NCI-H774 (cell line): ENCODE measurements at places on chromosomes 5 and 9.

GRCh38 chr5:135645336-135646180 is 66.8 kb upstream of the CXCL14 start:
- DNase-seq, result no peak

GRCh38 chr5:129629575-129629974 is 118.3 kb upstream of the MINAR2 start:
- no peak for DNase-seq

GRCh38 chr5:81838307-81838906 is 87.5 kb upstream of the SSBP2 start:
- DNase-seq, result no peak

GRCh38 chr5:89374144-89374784 is 491.3 kb upstream of the MEF2C start:
- DNase-seq, result peak; percentile 74
